Panc1 (cell line): ENCODE measurements at places on chromosomes 1 and 21.

DNA sequence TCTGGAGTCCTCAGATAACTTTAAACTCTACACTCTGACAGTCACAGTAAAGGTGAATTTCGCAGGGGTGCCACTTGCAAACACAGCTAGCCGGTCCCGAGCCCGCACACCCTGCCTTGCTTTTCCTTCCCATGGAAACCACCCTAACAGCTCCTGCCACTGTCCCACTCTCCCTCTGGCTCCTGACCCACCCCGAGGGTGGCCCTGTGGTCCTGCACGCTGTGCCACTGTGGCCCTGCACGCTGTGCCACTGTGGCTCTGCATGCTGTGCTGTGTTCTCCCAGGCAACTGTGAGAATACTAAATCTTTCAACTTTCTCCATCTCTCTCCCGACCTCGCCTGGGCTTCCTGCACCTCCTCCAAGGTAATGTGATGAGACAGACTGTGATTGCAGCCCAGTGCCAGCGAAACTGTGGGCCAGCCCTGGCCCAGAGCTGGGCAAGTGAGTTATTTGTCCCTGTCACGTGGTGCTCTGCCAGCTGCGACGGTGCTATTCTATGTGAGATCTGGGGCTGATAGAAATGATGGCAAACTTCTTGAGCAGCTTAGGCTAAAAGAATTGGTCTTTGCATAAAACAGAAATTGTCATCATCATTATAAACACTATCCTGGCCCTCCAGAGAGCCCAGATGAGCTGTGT, 63.4 kb upstream of the TARBP1 start:
- no peak for DNase-seq

DNA sequence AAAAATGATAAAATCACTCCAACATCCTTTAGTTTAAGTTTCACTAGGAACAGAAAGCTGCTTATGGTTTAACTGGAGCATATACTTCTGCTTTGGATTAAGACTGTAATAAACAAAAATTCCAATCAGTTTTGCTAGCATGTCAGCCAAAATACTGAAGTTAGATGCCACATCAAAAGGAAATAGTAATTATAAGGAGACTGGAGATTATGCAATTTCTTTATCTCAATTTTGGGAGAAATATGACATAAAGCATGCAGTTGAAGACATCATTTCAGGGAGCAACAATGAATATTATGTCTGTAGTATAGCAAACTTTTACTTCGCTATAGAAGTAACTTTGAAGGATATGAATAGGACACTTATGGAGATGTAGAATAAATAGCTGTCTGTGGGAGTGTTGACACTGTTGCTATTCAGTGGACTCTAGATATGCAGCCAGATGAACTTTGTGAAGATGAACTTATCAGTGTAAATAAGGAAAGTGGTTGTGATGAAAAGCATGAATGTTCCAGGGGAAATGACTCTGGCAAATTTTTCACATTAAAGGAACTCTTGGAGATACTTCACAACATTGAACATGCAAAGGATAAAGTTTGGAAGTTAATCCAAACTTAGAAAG, 107.8 kb downstream of the RABGAP1L start:
- no peak for DNase-seq

GRCh38 chr1:54812801-54813484, 11.8 kb upstream of the TTC22 start:
- DNase-seq = no peak

DNA sequence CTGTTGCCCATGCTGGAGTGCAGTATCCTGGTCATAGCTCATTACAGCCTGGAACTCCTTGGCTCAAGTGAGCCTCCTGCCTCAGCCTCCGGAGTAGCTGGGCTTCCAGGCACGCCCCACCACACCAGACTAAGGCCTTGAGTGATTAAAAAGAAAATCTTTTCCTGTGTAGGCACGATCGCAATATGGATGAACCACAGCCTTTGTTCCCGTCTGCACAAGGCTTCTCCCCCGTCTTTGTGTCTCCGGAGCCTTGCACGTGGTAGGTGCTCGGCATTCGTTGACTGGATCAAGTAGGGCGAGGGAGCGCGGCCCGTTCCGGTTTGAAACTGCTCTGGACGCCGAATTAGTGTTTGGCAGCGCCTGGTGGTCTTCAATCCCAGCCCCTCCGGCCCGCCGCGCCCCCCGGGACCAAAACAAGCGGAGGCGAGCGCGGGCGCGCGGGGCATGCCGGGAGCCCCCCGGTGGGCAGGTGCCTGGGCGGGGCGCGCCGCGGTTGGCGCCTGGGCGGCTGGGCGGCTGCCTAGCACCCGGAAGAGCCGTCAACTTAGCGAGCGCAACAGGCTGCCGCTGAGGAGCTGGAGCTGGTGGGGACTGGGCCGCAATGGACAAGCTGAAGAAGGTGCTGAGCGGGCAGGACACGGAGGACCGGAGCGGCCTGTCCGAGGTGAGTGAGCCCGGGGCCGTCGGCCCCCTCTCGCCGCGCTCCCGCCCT, at the start of gene SFT2D2:
SFT2D2 (plus strand) TSS at position 529 of the 715 bp plus-strand sequence; CDS start at position 605, 76 bp downstream.
- DNase-seq = peak; percentile 42

GRCh38 chr21:33455686-33456446, 23.9 kb downstream of the TMEM50B start:
- no peak for DNase-seq
